Naive B cell (primary cell): ENCODE measurements at places on chromosomes 6 and 20.

DNA sequence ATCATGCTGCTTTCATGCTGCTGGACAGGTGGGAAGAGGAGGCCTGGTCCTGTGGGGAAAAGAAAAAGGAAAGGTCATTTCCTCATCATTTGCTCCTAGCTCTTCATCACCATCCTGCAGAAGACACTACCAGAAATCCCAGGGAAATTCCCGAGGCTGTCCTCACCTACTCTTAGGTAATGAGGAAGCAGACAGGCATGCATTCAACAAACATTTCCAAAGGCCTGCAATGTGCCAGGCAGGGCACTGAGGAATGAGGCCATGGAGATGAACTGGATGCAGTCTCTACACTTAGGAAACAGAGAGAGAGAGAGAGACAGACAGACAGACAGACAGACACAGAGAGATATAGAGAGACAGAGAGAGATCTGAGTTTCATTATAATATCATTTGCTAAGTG, 83.0 kb upstream of the MRPS10 start:
- DNase-seq: no peak

GRCh38 chr6:161226009-161226964, 47.6 kb downstream of the AGPAT4 start:
- no peak for DNase-seq

DNA sequence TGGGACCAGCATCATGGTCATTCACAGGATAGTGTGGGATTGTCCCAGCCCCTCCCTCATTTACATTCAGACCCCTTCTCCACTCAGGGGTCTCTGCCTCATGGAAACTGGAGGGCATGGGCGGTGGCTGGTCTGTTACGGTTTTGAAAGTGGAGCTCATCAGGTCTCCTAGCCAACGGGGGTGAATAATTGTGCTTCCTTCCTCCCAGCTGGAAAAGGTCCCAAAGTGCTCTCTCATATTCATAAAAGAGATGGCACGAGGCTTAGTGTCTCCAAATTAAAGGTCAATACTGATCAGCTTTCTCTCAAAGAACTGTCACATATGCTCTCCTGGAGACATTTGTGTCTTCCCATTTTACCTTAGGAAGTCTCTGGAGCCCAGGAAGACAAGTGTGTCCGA, 19.9 kb downstream of the JARID2 start:
- DNase-seq: no peak

- DNase-seq: no peak
Observed at GRCh38 chr6:39941138-39941537, 6.9 kb upstream of the MOCS1 start.

GRCh38 chr6:159035891-159036290, 8.9 kb downstream of the TAGAP start:
- no peak for DNase-seq

GRCh38 chr6:89162047-89162371, 16.2 kb downstream of the PM20D2 start:
- DNase-seq: no peak

DNA sequence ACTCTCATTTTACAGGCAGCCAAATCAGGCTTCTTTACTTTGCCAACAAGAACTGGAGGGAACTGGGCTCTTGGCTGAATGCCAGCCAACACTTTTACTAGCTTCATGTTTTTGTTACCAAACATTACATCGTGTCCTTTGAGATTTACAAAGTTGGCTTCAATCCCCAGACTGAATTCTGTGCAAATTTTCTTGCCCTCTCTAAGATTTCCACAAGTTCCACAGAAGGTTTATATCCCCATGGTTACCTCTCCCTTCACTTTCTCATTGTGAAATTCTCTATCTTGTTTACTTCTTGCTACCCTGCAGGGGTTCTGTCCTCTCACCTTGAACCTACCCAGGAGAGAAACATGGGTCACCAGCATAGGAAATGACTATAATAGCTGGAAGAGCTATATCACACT, 37.6 kb upstream of the PLCB1 start:
- no peak for DNase-seq

DNA sequence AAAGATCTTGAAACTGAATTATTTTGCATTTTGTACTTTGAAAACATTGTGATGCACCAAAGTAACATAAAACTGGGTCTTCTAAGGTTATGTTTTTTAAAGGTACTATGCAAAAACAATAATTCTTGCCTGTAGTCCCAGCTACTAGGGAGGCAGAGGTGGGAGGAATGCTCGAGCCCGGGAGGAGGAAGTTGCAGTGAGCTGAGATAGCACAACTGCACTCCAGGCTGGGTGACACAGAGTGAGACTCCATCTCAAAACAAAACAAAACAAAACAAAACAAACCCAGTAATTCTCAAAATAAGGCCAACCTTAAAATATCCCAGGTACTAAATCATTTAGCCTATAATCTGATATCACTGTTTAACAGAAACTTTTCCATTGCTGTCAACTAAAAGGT, 269.6 kb downstream of the KHDC1L start:
- DNase-seq: no peak
